ENCODE measurements at places on chromosomes 5 and 9. TPM values are rescaled to one million over a fixed set of nuclear protein-coding genes. Genes with fewer than 3 reads are reported as not detected.

GRCh38 chr9:38082446-38083287, 13.6 kb upstream of the SHB start:
- no peak for DNase-seq

GRCh38 chr9:92938025-92938424, 9.3 kb upstream of the FGD3 start:
- DNase-seq, result no peak

DNA sequence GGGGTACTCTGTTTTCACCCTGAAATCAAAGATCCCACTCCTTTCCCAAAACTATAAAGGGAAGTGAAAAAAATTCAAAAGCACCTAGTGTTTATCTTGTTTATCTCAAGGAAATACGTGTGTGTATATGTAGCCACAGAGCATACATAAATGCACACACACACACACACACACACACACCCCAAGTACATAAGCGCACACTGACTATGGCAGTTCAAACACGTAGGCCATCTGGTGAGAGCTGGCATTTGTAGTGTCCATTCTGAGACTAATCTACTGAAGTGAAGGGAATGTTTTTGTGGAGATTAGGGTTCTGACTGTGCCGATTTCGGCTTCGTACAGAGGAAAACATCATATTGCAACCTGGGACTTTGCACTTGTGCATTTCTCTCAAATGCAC, 451.7 kb downstream of the BNC2 start:
- no peak for DNase-seq

FCHO2 gene
- 22.5 TPM for total RNA-seq
